ENCODE measurements at places on chromosomes 3 and 15.
A peak's percentile ranks its signal among the peaks of the same experiment; 100 is the strongest.

- peak; percentile 18 for DNase-seq
Measured at GRCh38 chr3:14791343-14791945, 27.3 kb upstream of the FGD5 start.

DNA sequence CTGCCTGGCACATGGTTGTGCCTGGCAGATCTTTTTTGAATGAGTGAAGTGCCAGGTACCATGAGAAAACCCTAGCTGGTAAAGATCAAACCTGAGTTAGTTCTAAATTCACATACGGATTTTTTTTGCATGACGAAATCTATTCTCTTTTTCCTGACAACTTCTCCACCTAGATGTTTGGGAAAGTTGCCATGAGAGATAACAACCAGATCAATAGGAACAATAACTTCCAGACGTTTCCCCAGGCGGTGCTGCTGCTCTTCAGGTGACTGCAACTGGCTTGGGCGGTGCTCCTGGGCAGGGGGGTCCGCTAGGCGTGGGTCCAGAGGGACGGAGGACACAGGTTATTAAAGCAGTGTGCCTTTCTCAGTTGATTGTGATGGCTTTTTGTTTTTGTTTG, 71.8 kb downstream of the CHDH start:
- DNase-seq, result no peak

DNA sequence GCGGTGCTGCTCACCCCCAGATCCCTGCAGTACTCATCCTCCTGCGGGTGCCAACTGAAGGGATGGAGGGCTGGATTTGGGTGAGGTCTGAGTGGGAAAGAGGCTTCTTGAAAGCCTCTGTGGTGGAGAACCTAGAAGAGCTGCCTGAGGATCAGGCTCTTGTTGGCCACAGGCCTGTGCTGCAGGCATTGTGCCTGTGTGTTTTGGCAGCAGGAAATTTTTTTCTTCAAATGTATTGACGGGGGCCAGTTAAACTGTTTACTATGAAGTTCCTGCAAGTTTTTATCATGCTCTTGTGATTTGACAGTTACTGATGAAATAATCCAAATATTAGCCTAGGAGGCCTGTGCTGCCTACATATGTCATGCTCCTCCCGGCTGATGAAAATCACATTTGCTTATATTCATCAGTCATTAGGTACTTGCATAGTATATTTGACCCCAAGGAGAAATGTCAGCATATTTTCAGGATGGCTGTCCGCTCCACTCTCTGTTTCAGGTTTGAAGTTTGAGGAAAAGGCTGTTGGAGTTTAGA, 103.1 kb downstream of the THSD4 start:
- DNase-seq, result no peak

DNA sequence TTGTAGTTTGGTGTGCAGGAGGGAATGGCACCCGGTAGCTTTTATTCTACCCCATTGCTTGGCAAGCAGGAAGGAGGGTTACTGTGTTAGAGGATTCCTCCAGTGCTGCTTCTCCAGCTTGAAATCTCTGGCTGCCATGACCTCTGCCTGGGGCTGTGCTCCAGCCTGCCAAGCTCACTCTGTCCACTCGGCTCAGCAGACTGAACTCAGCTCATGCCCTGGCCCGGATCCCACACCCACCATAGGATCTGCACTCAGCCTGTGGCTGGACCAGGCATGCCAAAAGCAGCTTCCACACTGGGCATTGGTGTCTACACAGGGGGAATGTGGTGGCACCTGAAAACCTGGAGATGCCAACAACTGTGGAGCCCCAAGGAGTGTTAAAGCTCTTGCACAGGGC, 26.3 kb downstream of the CLDN16 start:
- no peak for DNase-seq

DNA sequence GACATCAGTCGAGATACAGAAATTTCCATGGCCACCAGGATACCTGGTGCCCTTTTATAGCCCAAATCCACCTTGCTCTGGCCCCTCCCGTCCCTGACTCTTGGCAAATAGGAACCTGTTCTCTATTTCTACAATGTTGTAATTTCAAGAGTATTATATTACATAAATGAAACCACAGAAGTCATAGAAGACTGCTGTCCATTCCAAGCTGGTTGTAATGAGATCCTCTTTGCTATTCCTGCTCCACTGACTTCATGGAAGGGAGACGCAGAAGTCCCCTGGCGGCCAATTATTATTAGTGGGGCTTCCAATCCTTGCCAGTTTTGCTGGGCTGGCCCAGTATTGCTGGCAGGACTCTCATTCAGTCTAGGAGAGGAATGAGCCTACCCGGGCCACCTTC, 26.6 kb downstream of the DCP1A start:
- DNase-seq, result no peak

- no peak for DNase-seq
Measured at GRCh38 chr15:85750319-85751290, 44.1 kb downstream of the KLHL25 start.

- DNase-seq, result no peak
Measured at GRCh38 chr3:168824107-168824506, 728.4 kb upstream of the GOLIM4 start.

GRCh38 chr3:42846685-42847522, 28.8 kb downstream of the CYP8B1 start:
- DNase-seq, result no peak

DNA sequence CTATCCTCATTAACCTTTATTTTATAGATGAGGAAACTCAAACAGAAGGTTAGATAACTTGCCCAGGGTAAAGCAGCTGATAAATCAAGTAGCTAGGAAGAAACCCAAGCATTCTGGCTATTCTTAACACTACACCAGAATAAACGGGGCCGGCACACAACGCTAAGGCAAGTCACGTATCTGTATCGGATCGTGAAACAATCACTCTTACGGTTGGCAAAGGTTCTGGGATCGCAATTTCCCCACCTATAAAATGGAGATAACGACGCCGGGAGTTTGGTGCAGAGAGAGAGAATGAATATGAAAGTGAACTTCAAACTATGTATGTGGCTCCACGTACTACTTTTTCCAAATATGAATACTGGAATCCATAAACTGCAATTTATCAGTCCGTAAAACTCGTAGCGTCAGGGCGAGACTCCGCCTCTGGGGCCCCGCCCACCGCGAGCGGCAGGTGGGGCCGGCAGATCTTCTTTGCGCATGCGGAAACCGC, 252 bp upstream of the ARMC8 start:
- DNase-seq, result peak; percentile 84

GRCh38 chr3:116552246-116552645, 107.0 kb upstream of the LSAMP start:
- no peak for DNase-seq

GRCh38 chr3:126267169-126267975, 87.0 kb upstream of the ALDH1L1 start:
- peak; percentile 94 for DNase-seq

- DNase-seq, result peak; percentile 89
Measured at GRCh38 chr3:141366285-141367037, 1.8 kb upstream of the ZBTB38 start.

- DNase-seq, result peak; percentile 2
Measured at GRCh38 chr3:133083395-133083794, 45.2 kb downstream of the TMEM108 start.

DNA sequence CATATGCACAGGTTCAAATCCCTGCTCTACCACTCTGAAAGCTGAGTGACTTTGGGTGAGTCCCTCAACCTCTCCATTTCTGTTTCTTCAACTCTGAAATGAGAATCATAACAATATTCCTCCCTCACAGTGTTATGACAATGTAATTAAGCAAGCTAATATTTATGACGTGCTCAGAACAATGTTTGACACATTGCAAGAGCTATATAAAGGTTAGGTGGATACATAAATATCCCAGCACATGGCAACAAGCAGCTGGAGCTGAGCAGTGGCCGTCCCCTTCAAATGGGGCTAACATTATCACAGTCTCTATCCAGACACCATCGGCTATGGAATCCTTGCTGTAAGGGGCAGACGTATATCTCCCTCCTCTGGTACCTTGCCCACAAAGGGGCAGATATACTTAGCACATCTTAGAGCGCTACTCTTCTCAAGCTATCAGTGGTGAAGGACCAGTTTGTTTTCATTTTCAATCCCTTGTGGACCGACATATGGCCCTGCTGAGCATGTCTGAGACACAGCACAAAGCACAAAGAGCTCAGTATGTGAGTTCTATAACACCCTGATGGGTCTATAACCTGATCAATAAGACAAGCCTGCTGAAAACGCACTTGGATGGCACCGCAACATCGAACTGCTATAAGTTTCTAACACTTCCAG, 80.9 kb downstream of the PRICKLE2 start:
- DNase-seq, result no peak

GRCh38 chr15:59420986-59421618, 16.9 kb upstream of the FAM81A start:
- DNase-seq, result peak; percentile 40

DNA sequence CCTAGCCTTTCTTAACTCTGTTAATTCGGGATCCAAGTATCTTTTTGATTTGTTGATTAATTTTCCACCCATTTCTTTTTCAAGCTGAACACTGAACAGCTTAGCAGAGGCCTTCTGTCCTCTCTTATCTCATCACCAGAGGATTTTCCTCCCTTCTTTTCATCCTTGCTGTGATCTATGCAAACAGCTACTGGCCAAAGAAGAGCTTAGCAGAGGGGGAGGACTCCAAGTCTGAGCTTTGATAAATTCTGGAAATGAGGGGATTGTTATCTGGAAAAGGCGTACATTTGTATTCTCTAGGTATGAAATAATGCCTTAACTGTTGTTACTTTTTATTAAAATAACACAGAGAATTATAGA, 13.4 kb downstream of the DZIP3 start:
- DNase-seq, result no peak

GRCh38 chr3:133113526-133113925, 75.3 kb downstream of the TMEM108 start:
- peak; percentile 20 for DNase-seq

- no peak for DNase-seq
Measured at GRCh38 chr3:191300422-191300821, 28.8 kb upstream of the CCDC50 start.

- no peak for DNase-seq
Measured at GRCh38 chr3:84092907-84093306, 865.9 kb upstream of the CADM2 start.

GRCh38 chr15:83809345-83809744, 155.4 kb downstream of the ADAMTSL3 start:
- DNase-seq, result no peak

DNA sequence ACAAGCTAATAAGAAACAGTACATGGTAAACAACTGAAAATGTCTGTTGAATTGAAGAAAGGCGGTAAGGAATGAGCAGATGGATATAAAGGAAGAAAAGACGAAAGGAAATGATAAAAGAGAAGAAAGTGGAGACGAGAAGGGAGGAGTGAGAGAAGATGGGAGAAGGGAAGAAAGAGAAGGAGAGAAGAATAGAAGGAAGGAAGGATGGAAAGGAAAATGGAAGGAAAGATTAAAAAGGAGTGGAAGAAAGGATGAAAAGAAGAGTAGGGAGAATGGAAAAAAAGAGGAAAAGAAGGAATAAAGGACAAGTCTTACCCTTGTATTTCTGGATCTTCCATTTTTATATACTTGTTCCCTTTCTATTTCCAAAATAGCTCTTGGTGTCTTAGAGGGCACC, 17.7 kb downstream of the CPNE4 start:
- no peak for DNase-seq

DNA sequence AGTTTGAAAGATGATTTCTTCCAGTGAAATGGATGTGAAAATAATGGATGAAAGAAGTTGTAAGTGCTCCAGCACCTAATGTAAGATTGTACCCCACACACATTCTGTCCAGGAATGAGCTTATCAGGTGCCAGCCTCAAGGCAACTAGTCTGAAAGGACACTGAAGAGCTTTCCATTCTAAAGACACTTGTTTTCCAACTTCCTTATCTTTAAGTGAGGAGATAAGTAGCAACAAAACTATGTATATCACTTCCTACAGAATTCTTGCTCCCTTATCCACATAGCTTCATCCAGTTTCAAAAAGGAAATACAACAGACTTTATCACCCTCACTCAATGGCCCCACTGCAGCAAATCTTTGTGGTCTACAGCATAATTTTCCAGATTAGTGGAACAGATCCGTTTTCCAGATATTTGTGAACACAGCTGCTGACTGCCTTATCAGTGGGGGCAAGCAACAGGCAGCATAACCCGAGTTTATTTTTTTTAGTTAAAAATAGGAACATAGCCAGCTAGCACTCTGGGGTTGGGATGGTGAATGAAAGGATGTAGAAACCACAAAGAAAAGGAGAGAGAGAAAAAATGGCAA, 60.6 kb downstream of the CD200R1L start:
- peak; percentile 73 for DNase-seq

GRCh38 chr3:46460051-46460450, 4.7 kb downstream of the LTF start:
- no peak for DNase-seq

DNA sequence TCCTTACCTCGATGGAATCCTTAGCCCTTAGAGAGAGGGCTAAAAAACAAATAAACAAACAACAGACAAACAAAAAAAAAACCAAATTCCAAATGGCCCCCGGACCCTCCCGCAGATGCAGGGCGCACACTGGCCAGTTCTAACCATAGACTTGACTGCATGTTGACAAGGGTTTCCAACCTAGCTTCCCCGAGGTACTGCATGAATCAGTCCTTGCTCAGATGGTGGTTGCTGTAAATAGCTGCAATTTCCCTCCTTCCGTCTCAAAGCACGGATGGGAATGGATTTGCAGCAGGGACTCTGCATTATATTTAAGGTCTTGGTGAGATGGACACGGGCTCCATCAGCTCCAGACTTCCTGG, 162.8 kb downstream of the CD47 start:
- peak; percentile 35 for DNase-seq

GRCh38 chr3:133368371-133369067, 31.3 kb upstream of the BFSP2 start:
- DNase-seq, result no peak
